Right cardiac atrium (tissue), 5 donors: ENCODE measurements at places on chromosomes 16 and 17.

DNA sequence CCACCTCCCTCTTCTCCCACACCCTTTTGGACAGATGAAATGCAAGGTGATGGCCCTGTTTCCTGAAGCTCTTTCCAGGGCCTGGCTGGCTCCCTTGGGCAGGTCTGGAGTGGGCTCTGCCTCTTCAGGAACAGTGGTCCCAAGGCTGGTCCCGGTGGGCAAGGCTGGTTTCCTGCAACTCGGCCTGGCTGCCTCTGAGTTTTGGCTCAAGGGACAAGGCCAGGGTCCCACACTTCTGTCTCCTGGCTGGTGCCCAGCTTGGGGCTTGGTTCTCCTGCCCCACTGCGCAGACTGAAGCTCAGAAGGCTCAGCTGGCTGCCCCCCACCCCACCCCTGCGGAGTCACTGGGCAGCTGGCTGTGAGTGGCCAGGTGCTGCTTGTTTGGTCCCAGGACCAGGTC, 3.8 kb upstream of the ACTG1 start:
- peak; percentile 59 for DNase-seq

DNA sequence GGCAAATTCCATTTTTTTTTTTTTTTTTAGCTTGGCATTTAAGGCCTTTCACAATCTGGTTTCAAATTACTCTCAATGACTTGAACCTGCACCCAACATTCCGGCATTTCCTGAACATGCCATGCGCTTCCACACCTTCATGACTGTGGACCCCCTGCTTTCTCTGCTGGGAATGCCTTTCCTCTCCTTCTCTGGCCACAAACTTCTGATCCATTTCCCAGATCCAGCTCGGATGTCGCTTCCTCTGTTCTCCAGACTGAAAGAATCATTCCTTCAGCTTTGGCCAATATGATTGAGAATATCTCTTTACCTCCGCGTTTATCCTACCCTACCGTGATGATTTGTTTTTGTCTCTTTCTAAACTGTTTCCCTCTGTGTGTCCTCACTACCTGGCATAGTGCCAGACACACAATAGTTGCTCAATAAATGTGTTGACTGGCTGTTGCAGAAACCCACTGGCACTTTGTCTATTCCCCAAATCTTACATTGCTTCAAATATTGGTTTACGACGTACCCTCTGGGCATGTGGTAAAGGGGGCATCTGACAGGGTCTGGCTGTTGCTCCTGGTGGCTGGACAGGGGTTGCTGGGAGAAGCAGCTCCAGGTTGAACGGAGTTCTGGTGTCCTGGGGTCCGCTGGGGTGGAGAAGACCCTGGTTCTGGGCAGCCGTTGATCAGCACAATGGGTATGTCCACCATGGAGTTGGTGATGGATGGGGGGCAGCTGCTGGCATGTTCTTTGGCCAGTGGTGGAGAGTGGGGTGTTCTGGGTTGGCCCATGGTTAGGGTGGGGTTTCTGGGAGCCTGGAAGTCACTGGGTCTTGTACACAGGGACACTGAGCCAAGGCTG, 14.7 kb downstream of the TNS4 start:
- no peak for DNase-seq

DNA sequence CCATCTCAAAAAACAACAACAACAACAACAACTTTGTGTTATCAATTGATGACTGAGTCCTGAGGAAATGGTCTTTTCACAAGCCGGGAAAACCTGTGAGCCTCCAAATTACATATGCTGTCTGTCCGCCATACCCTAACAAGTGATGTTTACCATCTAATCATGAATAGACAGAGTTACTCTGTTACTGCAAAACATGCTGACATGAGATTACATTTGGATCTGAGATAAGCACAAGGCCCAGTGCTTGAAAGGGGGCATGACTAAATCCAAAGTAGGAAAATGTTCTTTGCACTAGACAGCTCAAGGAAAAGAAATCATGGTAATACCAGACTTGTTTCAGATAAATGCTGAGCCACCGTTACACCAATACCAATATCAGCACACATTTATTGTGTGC, 8.6 kb upstream of the ATXN1L start:
- DNase-seq = no peak

- no peak for DNase-seq
These were observed 1082.1 kb upstream of the RBFOX1 start for GRCh38 chr16:6250511-6250910.

DNA sequence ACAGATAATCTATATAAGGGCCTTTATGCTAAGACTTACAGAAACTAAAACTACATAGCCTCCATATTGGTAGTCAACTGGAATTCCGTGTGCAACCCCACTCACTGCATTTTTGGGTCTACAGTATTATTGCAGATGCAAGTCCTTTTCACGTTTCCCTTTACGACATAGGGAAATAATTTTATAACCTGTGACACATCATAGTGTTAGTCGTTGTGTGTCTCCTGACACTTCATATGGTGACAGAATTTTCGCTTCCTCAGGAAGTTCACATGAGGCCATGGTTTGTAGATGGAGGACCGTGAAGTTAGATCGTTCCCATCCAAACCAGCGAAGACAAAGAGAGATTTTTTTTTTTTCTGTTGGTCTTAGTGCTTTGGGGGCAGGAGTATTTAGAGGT, 15.7 kb upstream of the MRC2 start:
- no peak for DNase-seq

DNA sequence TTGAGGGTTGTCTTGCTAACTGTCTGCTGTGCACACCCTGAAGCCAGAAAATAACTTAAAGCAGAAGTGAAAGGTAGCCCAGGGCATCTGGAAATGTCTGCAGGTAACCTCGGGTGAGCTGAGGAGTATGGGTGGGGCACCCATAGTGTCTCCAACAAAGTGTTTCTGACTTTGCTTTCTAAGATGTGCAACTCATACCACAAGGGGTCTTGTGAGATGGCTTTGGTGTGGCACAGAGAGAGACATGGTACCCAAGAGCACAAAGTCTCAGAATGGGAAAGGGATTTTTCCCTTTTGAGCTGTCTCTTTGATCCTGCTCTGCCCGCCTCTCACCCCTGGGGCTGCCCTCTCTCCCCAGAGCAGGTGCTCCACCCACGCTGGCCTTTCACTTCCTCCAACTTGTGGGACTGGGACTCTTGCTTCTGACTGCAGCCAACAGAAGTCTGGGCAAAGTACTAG, 6.9 kb downstream of the CHD9 start:
- peak; percentile 69 for DNase-seq

- DNase-seq = no peak
These were observed 5.8 kb downstream of the KIF18B start for GRCh38 chr17:44941712-44942331.

GRCh38 chr16:75298267-75298666, 46.8 kb upstream of the BCAR1 start:
- no peak for DNase-seq

DNA sequence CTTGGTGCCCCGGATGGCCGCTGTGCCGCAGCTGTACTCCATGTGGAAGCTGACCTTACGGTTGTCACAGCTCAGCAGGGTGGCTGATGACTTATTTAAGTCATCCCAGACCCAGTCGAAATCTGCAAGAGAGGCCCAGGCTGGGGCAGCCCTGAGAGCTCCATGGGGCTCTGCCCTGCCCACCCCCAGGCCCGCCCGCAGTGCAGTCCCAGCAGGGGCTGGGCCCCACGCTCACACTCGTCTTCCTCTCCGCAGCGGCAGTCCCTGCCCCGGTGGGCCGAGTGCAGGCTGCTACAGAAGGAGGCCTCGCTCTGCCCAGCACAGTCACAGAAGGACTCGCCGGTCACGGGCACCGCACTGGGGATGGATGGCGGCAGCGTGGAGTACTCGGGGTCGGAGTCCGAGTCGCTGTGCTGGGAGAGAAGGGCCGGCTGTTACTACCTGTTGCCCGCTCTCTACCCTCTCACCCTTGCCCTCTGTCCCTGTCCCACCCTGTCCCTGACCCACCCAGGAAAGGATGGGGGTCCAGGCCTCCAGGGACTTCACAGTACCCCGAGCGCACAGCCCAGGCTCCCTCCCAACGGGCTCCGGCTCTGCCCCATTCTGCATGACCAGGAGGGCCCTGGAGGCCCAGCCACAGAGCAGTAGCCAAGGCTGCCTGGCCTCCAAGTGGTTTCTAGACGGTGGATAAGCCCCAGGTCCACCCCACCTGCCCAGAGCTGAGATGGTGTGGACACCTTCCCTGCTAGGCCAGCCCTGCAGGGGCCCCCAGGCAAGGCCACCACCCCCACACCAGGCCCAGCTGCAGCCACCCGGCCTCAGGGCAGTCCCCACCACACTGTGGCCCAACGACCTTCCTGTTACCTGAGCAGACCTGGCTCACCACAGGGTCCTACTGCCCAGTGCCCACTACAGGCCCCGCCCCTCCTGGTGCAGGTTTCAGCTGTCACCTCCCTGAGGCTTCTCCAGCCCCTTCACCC, 3.9 kb downstream of the SPSB3 start:
- DNase-seq = peak; percentile 50

DNA sequence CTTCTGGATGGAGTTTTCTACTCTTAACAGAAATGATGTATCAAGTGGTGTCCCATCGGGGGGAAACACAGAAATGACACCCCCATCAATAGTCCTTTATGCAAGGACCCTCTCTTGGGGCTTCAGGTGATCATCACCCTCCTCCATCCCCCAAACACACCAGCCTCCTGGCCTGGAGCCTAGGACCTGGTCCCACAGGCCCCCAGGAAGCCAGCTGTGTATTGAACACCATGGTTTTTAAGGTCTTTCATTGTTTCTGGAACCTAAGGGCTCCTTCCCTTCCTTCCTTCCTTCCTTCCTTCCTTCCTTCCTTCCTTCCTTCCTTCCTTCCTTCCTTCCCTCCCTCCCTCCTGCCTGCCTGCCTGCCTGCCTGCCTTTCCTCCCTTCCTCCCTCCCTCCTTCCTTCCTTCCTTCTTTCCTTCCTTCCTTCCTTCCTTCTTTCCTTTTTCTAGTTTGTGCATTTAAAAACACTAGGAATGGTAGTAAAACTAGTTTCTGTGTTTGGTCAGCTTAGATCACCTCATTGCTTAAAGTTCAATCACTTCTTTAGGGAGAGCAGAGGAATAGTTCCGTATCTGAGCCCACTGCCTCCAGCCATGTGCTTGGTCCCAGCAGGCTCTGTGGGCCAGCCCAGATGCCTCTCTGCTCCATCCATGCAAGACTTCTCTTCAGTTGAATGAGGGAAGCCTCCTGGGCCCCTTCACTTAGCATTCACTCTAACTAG, 23.6 kb downstream of the ASIC2 start:
- no peak for DNase-seq

GRCh38 chr17:36980280-36980761, 31.6 kb downstream of the AATF start:
- DNase-seq = no peak

GRCh38 chr16:51353055-51353454, 202.0 kb upstream of the SALL1 start:
- DNase-seq = no peak

- peak; percentile 88 for DNase-seq
These were observed at the start of gene IFI35 for GRCh38 chr17:43006639-43007551. TSS of gene IFI35 (plus strand) at chr17:43006784. CDS start at chr17:43006948, 164 bp downstream.

DNA sequence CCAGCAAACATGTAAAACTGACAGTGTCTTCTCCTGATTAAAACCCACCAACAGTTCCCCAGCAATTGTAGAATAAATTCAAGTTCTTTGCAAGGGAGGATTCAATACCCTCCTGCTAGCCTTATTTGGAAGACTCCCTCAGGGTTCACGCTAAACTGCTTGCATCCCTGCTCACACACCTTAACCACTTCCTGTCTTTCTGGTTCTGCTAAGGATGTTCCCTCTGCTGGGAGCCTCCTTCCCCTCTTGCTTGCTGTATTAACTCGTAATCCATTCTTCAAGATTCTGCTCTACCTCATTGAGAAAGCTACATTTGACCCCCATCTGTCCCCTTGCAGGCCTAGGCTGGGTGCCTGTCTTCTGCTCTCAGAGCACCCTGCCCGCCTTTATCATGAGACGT, 2.3 kb upstream of the SHISA6 start:
- DNase-seq = no peak

- DNase-seq = no peak
These were observed 25.6 kb upstream of the USP7 start for GRCh38 chr16:8989099-8989878.

GRCh38 chr17:49676276-49676868, 1.5 kb downstream of the SPOP start:
- no peak for DNase-seq

GRCh38 chr16:49750341-49751000, 105.4 kb downstream of the ZNF423 start:
- no peak for DNase-seq

DNA sequence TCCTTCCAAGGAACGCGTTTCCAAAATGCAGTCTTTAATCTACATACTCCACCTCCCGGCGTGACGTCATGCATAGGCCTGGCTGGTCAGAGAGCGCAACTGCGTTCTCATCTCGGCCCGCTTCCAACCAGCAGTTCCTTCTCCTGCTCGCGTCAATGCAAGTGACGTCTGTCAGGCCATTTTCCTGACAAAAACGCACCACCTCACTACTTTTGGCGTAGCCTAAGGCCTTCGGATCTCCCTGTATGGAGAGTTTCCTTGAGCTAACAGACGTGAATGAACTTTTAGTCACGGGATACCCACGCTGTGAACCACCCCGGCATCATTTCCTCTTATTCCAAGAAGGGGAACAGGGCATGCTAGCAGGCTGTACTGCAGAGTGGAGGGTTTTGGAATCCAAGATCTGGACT, 25.0 kb downstream of the TEX14 start:
- DNase-seq = peak; percentile 89

DNA sequence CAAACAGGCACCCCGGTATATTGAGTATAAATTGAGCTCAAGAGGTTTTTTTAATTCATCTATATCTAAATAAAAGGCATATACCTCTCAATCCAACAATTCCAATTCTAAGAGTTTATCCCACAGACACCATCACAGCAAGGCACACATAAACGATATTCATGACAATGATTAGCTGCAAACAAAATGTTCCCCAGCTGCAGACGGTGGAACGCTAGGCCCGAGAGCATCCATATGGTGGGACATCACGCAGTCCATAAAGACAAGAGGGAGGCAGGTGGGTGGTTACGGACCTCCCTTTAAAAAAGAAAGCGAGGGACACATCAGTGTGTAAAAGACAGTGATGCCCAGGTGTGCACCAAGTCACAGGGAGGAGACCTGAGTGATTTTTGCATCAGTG, 28.1 kb downstream of the MEAK7 start:
- no peak for DNase-seq

DNA sequence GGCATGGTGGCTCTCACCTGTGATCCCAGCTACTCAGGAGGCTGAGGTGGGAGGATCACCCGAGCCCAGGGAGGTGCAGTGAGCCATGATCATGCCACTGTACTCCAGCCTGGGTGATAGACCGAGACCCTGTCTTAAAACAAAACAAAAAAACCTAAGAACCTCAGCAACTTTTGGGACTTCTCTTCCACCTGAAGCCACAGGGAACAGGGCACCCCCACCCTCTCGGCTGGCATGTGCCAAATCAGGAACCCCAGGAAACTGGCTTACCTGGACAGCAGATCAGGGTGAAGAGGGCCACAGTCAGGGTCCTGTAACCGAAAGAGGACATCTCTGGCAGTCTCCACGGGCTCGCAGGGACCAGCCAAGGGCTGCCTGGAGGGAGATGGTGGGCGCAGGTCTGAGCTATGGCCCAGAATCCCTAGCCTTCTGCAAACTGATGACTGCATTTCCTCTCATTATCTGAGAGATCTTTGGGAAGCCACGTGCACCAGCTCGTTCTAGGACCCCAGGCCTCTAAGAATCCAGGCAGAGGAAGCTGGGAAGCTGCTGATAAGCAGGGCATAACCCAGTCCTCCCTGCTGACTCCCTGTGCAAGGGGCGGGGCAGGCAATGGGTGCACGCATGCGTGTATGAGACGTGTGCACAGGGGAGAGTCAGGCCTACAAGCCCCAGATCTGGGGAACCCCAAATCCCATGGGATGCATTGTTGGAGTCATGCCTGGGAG, 8.4 kb downstream of the PRR29 start:
- peak; percentile 86 for DNase-seq
